Stimulated activated CD8-positive, alpha-beta memory T cell treated with anti-CD3 and anti-CD28 coated beads, Interleukin-7, amount 100 ng/mL, for 1 hour (primary cell): ENCODE measurements at places on chromosomes 5 and 9.

GRCh38 chr5:57784121-57784520 is 301.5 kb upstream of the ACTBL2 start:
- DNase-seq: no peak

GRCh38 chr5:52950686-52951085 is 38.5 kb upstream of the ITGA2 start:
- DNase-seq: no peak

DNA sequence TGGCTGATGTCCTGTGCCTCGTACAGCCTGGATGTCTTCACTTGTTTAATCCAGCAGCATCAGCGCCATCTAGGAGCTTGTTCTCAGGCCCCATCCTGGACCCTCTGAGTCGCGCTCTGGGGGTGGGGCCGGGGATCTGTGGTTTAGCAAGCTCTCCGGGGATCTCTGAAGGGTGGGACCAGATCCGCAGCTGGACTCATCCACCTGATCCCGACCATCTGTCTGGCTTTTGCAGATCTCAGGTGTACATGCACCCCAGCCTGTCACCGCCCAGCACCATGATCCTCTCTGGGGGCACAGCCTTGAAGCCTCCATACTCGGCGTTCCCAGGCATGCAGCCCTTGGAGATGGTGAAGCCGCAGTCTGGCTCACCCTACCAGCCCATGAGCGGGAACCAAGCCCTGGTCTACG is 15.1 kb upstream of the POMT1 start:
- DNase-seq: no peak

- DNase-seq: no peak
These were observed 1434.5 kb upstream of the CDH6 start for GRCh38 chr5:29758986-29759421.

GRCh38 chr5:77852514-77853352 is 76.6 kb upstream of the TBCA start:
- no peak for DNase-seq

DNA sequence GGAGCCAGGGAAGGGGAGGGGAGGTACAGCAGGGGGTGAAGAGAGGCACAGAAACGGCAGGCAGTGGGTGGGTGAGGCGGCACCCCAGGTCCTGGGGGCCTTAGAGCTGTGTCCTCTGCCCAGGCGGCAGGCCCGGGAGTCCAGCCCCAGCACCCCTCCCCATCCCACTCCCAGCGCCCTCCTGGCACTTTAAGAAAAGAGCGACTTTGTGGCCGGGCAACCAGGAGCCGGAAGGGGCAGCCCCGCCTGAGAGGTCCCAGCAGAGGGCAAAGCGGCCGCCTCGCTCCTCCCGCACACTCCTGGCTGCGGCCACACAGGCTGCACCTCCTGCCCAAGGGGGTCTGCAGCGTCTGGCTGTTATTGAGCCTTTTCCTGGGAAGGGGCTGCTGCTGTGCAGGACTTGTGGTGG is 42.6 kb downstream of the NACC2 start:
- no peak for DNase-seq

DNA sequence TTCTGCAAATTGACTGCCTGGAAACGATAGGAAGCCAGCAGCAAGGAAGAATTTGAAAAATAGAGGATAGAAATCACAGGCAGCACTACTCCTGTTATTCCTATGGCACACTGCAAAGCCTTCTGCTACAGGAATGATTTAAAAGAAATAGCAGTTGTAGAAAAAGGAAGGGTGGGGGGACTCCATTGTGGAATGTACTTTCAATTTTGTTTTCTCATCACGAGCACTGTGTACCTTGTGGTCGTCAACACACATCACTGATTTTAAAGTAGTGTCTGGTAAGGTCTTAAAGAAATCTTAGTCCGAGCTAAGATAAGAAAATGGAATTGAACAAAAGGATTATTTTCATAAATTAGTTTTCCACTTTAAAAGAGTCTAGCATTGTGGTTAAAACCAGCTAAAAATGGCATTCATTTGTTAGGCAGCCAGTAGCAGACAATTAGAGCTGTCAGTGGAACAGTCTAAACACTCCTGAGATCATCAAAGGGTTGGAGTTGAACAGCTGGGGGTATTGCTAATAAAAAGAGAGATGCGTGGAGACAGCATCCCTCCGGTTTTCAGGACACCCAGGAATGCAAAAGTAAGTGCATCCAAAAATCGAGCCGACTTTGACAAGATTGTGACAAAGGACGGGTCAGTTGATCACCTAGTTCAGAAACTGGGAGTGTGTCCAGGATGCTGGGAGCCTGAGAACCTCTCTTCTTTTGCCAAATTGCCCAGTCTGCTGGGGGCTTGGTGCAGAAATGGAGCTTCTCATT is 97.8 kb upstream of the WWC1 start:
- DNase-seq: no peak
